Naive thymus-derived CD8-positive, alpha-beta T cell (primary cell): ENCODE measurements at places on chromosomes 4 and X. TPM values are rescaled to one million over a fixed set of nuclear protein-coding genes. Genes with fewer than 3 reads are reported as not detected.

VCX gene
- polyA plus RNA-seq = not detected

NAP1L2 gene
- 0.75 TPM for polyA plus RNA-seq

RTL9 gene
- polyA plus RNA-seq = not detected

MAPK10 gene
- not detected for polyA plus RNA-seq

SMR3B gene
- polyA plus RNA-seq = not detected

DCAF12L1 gene
- polyA plus RNA-seq = not detected

MAGEA1 gene
- not detected for polyA plus RNA-seq

DNA sequence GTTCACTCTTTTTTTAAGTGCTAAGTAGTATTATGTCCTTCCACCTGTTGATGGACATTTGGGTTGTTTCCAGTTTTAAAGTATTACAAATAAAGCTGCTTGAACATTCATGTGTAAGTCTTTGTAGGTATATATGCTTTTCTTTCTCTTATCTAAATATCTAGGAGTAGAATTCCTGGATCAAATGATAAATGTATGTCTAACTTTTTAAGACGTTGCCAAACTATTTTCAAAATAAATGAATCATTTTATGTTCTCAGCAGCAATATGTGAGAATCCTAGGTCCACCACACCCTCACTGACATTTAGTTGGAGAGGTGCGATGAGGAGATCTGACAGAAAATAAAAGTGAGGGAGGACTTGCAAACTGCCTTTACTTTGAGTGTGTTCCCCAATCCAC lies 291.7 kb upstream of the UGT8 start:
- no peak overlapping the region for H3K27ac ChIP-seq
- DNase-seq = no peak
- H3K4me1 ChIP-seq = no peaks in the 10 kb centered on the region
- H3K27me3 ChIP-seq = peaks cover 8% of the 10 kb centered on the region
- H3K36me3 ChIP-seq = no peaks in the 10 kb centered on the region

DNA sequence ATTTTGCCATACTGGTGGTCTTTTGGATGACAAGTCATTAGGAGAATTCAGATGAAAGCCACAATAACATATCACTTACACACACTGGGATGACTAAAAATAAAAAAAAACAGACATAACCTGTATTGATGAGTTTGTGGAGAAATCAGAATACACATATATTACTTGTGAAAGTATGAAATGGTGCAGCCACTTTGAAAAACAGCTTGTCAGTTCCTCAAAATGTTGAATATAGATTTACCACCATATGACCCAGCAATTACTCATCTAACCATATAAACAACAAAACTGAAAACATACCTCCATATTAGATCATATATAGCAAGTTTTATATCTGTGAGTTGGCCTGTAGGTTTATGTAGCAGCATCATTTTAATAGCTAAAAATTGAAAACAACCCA lies 608.7 kb downstream of the TLL1 start:
- no peaks in the 10 kb centered on the region for H3K36me3 ChIP-seq
- H3K27ac ChIP-seq = no peak overlapping the region
- DNase-seq = no peak
- no peaks in the 10 kb centered on the region for H3K4me1 ChIP-seq
- H3K4me3 ChIP-seq = no peak overlapping the region
- no peaks in the 10 kb centered on the region for H3K27me3 ChIP-seq

DNA sequence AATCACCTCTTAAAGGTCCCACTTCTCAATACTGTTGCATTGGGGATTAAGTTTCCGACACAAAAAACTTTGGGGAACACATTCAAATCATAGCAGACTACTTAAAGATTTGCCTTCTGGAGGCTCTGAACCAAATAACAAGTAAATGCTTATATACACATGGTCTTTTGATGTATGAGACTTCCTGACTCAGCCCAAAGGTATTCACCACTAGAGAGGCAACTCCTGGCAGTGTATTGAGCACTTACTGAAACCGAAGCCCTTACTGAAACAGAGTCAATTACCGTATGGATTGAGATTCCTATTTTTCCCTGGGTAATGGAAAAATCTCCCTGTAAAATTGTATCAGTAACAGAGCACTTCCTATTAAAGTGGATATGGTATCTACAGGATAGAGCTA lies 45.4 kb downstream of the ZCCHC13 start:
- no peak overlapping the region for H3K4me3 ChIP-seq
- no peak overlapping the region for H3K27ac ChIP-seq
- H3K4me1 ChIP-seq = peaks cover 9% of the 10 kb centered on the region

DNA sequence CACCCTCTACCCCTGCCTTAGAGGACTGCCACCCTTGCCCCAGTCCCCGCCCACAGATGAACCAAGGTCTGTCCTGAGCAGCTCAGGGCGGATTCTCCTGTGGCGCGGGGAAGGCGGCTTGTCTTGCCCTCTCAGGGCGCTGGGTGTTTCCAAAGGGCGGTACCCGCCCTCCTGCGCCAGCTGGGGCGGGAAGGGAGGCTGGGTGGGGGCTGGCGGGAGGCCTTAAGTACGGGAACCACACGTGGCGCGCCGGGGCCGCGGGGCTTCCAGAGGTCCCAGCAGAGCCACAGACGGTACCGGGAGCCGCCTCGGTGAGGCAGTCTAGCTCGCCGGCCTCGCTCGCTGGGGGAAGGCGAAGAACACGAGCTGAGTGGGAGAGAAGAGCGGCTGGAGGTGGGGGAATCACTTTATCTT lies 361.1 kb downstream of the MID1IP1 start:
- no peak overlapping the region for H3K27ac ChIP-seq
- H3K27me3 ChIP-seq = peaks cover 15% of the 10 kb centered on the region
- peak; percentile 14 for DNase-seq
- peaks cover 9% of the 10 kb centered on the region for H3K4me1 ChIP-seq

GRCh38 chr4:156770140-156770539 lies 201.5 kb downstream of the PDGFC start:
- H3K27me3 ChIP-seq = no peaks in the 10 kb centered on the region
- no peaks in the 10 kb centered on the region for H3K4me1 ChIP-seq
- H3K4me3 ChIP-seq = no peak overlapping the region
- H3K27ac ChIP-seq = no peak overlapping the region
- DNase-seq = no peak

DNA sequence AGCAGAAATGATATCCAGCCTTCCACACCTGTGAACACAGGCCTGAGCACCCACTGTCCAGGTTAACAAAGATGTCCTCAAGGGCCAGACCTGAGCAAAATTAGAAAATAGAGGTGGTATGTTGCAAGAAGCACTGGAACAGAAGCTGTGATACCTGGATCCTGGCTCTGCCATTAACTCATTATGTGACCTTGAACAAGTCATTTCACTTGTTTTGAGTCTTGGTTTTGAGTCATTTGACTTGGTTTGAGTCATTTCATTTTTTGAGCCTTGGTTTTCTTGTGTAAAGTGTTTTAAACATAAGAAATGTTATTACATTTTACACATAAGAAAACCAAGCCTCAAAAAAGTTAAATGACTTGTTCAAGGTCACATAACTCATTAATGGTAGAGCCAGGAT lies 2.9 kb upstream of the NWD2 start:
- DNase-seq = no peak
- peaks cover 39% of the 10 kb centered on the region for H3K27me3 ChIP-seq
- no peak overlapping the region for H3K4me3 ChIP-seq
- H3K36me3 ChIP-seq = no peaks in the 10 kb centered on the region

DNA sequence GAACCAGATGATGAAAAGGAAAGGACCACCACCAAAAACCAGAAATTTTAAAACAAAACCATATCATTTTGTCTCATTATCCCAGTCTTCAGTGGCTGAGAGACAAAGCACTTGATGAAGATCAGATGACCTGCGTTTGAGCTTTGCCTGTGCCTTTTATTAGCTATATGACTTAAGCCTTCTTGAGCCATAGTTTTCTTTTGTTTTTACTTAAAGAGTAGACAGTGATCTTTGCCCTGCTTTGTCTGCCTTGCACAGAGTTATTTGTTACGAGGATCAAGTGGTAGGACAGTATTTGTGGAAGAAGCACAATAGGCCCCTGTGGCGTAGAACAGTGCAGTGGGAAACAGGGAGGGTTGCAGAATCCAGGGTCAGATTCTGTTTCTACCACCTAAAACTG lies 89.9 kb downstream of the SLC10A6 start:
- no peak overlapping the region for H3K4me3 ChIP-seq
- H3K4me1 ChIP-seq = no peaks in the 10 kb centered on the region
- no peak overlapping the region for H3K27ac ChIP-seq

GRCh38 chrX:112147206-112147605 lies 64.6 kb upstream of the TRPC5 start:
- DNase-seq = no peak
- no peak overlapping the region for H3K27ac ChIP-seq
- no peaks in the 10 kb centered on the region for H3K36me3 ChIP-seq
- no peaks in the 10 kb centered on the region for H3K27me3 ChIP-seq

DNA sequence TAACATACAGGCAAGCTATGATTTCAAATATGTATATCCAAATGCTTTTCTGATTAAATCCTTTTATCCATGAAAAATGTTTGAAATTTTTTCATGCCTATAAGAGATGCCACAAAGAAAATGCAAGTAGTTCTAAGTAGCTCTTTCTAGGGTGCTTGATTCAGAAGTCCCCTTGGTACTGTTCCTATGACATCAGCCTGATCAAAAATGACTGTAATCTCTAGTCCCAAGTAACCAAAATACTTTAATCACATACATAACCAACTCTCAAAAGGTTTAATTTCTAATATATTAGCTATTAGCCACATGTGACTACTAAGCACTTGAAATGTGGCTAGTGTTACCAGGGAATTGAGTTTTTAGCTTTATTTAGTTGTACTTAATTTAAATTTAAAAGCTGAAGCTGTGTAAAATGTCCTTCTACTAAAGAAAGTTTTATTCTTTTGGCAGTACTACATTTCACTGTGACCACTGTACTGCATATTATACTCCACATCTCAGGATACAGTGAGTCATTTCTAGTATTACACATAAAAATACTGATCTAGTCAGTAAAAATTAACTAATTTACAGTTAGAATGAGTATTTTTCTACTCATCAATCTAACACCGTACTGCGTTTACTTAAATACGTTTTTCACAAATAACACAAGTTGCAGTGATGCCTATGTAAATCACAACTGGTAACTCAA lies 33.9 kb downstream of the FBXW7 start:
- H3K36me3 ChIP-seq = no peaks in the 10 kb centered on the region
- peaks cover 35% of the 10 kb centered on the region for H3K4me1 ChIP-seq
- no peak for DNase-seq

DNA sequence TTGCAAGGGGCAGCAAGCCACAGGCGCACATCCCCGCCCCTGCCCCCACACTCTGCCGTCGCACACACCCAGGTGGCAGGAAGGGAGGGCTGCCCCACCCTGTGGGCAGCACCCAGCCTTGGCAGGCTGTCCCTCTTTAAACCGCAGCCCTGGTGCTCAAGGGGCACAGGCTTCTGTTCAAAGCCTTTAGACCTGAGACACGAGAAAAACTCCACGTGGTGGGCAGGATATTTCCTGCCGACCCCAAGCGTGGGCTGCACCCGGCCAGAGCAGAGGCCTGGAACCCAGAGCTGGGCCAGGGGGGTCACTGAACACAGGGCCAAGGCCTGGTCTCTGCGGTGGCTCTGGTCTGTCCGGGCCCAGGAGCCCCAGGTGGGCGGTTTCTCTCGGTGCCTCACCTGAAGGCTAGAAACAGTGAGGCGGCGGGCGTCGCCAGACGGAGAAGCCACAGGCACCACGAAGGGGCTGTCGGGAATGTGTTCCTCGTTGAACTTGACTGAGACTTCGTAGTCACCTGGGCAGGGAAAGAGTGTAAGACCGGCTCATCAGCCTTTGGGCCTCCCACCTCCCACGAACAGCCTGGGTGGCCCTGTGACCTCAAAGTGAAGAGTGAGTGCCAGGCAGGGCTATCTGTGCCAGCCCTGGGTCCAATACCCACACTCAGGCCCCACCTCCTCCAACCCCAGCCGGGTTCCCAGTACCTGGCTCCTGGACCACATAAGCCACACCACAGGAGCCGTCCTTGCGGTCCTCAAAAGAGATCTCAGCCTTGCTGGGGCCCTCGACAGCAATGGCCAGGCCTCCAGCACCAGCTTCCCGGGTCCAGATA lies 23.0 kb downstream of the FLNA start:
- H3K4me1 ChIP-seq = peaks cover 7% of the 10 kb centered on the region
- H3K36me3 ChIP-seq = no peaks in the 10 kb centered on the region
- H3K27ac ChIP-seq = peak overlapping the region; percentile 90
- peak overlapping the region; percentile 66 for H3K4me3 ChIP-seq
- H3K27me3 ChIP-seq = no peaks in the 10 kb centered on the region

- no peaks in the 10 kb centered on the region for H3K36me3 ChIP-seq
- H3K27ac ChIP-seq = no peak overlapping the region
- no peak for DNase-seq
- H3K27me3 ChIP-seq = no peaks in the 10 kb centered on the region
- H3K4me3 ChIP-seq = no peak overlapping the region
Measured at GRCh38 chr4:59772641-59773139, 1427.4 kb upstream of the ADGRL3 start.

DNA sequence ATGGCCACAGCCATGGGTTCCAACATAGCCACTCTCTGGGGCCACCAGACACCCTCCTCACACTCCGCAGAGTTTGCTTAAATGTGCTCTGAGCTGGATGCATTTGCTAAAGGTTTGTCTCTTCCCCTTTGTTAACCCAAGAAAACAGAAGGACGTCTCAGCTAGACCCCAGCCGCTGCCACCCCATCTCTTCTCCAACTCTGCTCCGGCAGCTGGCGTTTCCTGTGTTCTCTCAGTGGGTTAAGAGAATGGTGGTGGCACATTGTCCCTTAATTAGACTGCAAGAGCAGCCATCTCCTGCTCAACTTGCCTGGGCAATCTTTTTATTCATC lies 43.7 kb upstream of the FAM9C start:
- DNase-seq = no peak
- H3K36me3 ChIP-seq = peaks cover 2% of the 10 kb centered on the region
- no peaks in the 10 kb centered on the region for H3K27me3 ChIP-seq
- H3K4me3 ChIP-seq = peak overlapping the region; percentile 85
- peaks cover 78% of the 10 kb centered on the region for H3K4me1 ChIP-seq

DNA sequence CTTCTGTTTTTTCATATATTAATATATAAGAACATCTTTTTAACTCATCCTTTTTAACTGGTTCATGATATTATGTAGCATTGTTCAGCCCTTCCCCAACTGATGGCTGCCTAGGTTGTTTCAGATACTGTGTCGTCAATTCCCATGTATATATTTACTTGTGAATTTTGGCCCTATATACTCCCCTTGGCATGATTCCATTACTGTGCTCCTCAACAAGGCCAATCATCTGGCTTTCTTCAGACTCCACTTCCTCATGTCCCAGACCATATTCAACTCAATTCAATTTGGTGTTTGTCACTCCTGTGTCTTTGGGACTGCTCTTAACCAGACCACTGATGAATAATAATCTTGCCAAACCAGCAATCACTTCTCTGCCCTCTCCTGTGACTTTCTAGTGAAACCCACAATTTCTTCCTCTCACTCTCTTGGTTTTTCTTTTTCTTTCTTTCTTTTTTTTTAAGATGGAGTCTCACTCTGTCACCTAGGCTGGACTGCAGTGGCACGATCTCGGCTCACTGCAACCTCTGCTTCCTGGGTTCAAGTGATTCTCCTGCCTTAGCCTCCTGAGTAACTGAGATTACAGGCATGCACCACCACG lies 2.7 kb upstream of the WDR45 start:
- no peak overlapping the region for H3K4me3 ChIP-seq
- H3K36me3 ChIP-seq = no peaks in the 10 kb centered on the region
- no peak overlapping the region for H3K27ac ChIP-seq
- no peaks in the 10 kb centered on the region for H3K27me3 ChIP-seq
- H3K4me1 ChIP-seq = peaks cover 13% of the 10 kb centered on the region
